Stimulated activated CD4-positive, alpha-beta T cell treated with anti-CD3 and anti-CD28 coated beads, Interleukin-15, amount 100 ng/mL, for 1 hour (primary cell): ENCODE measurements at places on chromosomes 5 and 9.

- DNase-seq = peak; percentile 27
Observed at GRCh38 chr9:35736201-35736633, 3.8 kb downstream of the CREB3 start.

DNA sequence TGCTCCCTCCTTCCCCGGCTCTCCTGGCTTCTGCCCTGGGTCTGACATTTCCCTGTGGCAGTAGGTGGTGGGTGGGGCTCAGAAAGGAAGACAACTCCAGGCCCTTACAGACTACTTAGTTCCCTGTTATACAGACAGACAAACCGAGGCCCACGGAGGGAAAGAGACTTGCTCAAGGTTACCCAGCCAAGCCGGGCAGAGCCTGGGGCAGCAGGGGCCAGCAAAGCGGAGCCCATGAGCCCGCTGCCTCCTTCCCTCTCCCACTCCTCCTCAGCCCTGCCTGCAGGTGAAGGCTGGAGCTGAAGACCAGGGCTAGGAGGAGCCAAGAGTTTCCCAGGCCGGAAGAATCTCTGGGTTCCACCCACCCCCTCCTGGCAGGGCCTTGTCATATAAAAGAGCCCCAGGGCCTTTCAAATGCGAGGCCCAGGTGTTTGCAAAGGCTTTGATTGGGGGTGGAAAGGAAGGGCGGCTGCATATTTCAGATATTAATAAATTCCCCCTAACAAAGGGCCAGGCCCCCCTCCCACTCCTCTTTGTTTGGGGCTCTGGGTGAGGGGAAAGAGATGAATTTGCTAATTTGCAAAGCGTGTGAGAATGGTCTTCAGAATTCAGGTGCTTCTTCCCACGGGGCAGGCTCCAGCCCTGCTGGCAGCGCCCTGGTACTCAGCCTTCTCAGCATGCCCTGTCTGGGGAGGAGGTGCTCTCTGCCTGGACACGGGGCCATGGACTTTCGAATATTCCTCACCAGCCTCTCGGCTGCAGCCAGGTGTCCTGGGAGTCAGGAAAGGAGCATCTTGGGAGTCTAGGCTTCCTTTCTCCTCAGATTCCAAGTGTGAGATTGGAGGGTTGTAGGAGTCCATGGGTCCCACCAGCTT, 21.5 kb downstream of the SLC6A7 start:
- no peak for DNase-seq

GRCh38 chr9:110143485-110143884, 64.5 kb downstream of the C9orf152 start:
- DNase-seq = no peak

- DNase-seq = no peak
Observed at GRCh38 chr5:63401436-63402046, 560.7 kb downstream of the HTR1A start.

GRCh38 chr9:26057050-26057449, 378.8 kb upstream of the TUSC1 start:
- no peak for DNase-seq

GRCh38 chr5:137272831-137273230, 226.3 kb downstream of the SPOCK1 start:
- no peak for DNase-seq

DNA sequence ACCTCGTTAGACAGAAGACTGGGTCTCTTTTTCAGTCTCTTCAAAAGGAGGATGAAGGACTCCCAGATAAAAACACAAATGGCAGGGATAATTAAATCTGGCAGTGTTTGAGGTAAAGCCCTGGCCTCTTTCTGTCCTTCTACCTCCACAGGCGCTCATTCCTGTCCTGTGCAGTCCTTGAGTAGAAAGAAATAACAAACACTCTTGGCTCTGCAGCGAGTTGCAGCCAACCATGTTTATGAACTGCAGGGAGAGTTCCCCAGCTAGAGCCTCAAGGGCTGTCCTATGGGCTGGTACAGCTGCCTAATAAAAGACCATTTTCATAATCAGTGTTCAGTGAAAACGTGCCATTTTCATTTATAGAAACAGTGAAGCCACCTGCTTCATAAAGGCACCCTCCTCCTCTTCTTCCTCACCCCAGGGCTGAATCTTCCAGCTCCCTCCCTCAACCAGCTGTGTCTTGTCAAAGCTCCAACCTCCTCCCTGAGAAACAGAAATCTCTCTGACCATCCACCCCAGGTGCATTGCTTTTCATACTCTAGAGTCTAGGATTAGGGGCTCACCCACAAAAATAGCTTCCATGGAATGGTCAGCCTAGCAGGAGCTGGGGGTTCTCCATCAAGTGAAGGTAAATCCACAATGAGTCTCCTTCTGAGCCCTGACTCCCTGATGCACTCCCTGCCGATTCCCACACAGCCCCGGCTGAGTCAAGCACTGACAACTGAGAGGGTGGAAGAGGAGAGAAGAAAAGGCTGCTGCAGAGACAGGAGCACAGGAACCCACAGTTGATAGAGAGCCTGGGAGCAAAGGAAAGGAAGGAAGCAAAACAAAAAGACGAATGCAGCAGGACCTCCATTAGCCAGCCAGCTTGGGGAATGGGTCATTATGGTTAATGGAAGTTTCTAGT, 150.7 kb downstream of the CMYA5 start:
- no peak for DNase-seq

- DNase-seq = no peak
Observed at GRCh38 chr9:109934136-109934856, 154.3 kb downstream of the PALM2AKAP2 start.

DNA sequence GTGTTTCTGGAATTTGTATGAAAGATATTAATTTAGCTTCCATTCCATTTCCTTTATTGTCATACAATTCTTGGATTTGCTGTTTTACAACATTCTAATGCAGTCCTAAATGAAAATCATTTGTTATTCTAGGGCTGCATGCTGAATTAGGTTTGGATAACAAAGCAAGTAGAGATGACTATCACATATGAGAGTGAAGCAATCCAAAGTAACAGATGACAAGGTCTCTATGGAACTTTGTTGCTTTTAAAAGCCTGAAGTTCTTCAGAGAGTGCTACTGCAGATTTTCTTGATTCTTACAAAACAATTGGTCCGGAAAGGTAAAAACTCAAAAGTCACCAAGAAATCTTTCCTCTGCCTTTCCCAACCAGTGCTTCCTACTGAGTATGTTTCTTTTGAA, 56.9 kb upstream of the VCAN start:
- DNase-seq = no peak

DNA sequence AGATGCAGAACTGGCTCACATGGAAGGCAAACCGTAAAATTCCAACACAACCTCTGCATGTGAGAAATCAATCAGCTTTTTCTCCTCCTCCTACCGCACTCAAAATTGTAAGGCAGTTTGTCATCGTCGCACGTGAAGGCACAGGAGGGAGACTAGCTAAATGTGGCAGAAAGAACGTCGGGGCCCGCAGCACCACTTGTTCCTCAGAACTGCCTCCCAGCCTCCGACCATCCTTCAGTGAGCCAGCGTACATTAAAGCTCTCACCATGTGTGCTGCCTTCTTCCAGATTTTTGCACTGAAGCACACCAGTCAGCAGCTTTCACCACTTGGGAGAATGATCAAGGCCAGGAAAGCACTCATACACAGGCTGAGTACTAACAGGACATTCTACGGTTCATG, 105.9 kb downstream of the RFX3 start:
- DNase-seq = no peak

DNA sequence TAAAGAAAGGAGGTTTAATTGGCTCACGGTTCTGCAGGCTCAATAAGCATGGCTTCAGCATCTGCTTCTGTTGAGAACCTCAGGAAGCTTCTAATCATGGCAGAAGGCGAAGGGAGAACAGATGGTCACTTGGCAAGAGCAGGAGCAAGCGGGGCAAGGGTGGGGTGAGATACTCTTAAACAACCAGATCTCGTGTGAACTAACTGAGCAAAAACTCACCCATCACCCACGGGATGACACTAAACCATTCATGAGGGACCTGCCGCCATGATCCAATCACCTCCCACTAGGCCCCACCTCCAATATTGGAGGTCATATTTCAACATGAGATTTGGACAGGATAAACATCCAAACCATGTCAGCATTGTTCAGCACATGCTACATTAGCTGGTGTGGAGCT, 89.1 kb upstream of the HAND1 start:
- DNase-seq = no peak

GRCh38 chr9:89361031-89361430, 42.7 kb downstream of the SECISBP2 start:
- no peak for DNase-seq

DNA sequence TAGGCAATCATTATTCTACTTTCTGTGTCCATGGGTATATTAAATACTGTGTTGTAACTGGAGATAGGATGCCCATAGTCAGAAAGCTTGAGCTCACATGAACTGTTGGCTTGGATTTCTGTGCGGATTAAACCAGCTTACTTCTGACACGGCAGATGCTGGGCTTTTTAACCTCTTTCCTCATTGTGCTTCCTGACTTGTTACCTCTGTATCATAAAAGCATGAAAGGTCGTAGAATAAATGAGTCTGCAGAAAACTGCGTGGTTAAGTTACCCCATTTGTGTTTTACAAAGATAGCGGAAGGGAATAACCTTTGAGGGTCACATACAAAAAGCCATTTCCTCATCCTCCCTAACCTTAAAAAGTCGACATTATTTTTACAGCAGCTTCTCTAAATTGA, 199.5 kb upstream of the DMRT1 start:
- no peak for DNase-seq

- no peak for DNase-seq
Observed at GRCh38 chr5:162607879-162608278, 540.3 kb downstream of the GABRG2 start.

DNA sequence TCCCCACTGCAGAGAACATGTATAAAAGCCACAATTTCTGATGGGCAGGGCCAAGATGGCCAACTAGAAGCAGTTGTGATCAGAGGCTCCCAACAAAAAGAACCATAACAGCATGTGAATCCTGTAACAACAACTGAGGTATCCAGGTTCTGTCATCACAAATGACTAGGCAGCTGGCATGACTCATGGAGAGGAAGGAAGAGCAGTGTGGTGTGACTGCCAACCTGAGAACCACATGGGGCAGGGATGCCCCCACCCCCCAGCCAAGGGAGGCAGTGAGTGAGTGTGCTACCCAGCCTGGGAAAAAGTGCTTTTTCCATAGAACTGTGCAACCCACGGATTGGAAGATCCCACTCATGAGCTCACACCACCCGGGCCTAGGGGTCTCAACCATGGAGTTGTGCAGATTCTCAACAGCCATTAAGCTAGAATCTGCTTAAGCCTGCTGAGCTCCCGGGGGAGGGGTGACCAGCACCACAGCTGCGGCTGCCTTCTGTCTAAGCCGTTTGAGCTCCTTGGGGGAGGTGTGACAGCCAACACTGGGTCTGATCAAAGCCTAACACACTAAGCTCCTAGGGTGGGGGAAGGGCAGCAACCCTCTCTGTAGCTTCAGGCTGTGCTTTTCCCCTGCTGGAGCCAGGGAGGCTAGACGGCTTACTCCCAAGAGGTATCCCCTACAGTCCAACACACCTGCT, 80.1 kb upstream of the DMAC1 start:
- DNase-seq = no peak

DNA sequence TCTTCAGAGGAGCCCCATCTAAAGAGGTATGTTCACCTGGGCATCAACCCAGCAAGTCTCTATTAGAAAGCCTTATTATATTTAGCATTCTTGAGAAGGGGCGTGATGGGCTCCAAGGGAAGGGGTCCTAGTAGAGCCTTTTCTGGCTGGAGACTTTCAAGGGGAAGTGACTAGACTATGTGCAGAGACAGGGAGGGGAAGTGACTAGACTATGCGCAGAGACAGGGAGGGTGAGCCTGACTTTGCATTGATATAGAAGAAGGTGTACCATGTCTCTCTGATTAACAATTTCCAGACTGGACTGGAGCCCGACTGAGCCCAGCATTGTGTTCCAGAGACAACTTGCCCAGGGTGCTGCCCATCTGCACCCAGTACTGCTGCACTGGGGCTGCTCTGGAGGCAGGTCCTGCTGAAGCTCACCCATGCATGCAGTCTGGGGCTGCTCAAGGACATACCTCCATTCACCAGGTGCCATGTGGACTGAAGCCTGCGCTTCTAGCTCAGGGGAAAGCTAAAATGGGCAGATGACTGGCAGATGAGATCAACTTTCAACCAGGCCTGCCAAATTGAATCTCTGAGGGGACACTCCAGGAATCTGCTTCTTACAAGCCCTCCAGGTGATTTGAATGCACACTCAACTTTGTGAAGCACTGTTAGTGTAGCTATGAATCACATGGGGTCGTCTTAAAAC, 83.0 kb upstream of the GNA14 start:
- no peak for DNase-seq

DNA sequence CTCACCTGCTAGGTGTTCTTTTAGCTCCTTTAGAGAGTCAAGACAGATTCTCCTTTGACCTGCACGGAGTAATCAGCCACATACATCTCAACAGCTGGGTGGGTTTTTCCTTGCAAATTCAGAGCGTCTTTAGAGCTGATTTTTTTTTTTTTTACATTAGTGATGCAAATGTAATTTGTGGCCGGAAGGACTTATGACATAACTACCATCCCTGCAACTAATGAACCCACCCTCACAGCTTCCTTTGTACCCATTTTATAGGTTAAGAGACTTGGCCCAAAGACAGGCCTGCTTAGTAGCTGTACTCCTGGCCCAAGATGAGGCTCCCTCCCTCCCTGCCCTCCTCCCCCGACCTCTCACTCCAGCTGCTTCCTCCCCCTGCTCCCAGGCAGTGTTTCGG, 69.9 kb upstream of the NIPAL4 start:
- no peak for DNase-seq

GRCh38 chr5:110770286-110770685, 31.5 kb downstream of the SLC25A46 start:
- no peak for DNase-seq

DNA sequence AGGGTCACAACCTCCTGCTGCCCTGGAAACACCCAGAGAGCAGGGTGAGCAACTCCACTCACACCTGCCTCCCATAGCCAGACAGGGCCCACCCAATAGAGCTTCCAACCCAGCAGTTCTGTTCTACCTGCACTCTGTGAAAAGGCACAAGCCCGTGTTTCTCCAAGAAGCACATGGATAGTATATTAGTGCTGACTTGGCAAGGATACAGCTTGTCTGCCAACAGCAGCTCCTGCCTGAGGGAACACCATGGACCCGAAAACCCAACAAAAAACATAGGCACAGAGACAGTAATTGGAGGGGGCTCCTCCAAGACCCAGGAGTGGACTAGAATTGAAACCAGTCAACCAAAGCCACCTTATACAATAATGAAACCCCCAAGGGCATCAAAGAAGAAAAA, 48.6 kb downstream of the CDKN2A start:
- no peak for DNase-seq
